ENCODE measurements at places on chromosomes 16 and 17. TPM values are rescaled to one million over a fixed set of nuclear protein-coding genes. Genes with fewer than 3 reads are reported as not detected.
A peak's percentile ranks its signal among the peaks of the same experiment; 100 is the strongest.

UBFD1 gene
- polyA plus RNA-seq: 64.8 TPM

CXCL16 gene
- polyA plus RNA-seq: 5.1 TPM

- no peak for DNase-seq
Observed at GRCh38 chr16:27222249-27223225, 19.2 kb downstream of the KDM8 start.

DNA sequence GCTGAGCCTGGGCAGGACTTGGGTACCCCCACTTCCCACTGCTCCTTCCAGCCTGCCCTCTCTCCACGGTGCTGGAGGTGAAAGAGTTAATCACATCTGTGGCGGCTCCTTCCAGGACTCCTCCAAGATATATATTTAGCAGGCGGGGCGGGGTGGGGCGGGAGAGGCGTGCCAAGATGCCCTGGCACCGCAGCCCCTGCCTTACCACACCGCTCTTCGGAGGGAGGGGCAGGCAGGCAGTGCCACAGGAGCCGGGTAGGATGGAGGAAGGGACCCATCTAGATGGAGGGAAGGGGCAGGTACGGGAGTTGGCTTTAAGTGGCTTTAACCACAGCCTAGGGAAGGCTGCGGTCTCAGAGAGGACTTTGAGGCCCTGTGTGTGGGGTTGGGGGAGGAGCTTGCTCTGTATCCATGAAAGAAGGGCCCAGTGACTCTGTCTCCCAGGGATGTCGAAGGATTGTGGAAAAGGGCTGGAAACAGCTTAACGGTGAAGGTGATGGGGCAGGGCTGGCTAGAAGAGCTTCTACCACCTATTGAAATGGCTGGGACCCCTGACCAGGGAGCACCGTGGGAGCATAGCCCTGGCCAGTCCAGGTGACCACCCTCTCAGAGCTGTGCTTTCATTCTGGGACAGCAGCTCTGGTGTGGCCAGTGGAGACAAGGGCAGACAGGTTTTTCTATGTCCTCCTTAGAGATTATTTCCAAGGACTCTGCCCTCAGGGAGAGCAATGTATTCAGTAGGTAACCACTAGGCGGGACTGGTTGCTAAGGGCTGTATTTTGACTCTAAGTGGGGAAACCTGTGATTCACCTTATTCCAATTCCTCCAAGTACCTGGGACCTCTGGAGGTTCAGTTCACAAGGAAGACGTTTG, 13.0 kb downstream of the GPR142 start:
- no peak for DNase-seq

NOD2 gene
- polyA plus RNA-seq: 1.4 TPM

DNA sequence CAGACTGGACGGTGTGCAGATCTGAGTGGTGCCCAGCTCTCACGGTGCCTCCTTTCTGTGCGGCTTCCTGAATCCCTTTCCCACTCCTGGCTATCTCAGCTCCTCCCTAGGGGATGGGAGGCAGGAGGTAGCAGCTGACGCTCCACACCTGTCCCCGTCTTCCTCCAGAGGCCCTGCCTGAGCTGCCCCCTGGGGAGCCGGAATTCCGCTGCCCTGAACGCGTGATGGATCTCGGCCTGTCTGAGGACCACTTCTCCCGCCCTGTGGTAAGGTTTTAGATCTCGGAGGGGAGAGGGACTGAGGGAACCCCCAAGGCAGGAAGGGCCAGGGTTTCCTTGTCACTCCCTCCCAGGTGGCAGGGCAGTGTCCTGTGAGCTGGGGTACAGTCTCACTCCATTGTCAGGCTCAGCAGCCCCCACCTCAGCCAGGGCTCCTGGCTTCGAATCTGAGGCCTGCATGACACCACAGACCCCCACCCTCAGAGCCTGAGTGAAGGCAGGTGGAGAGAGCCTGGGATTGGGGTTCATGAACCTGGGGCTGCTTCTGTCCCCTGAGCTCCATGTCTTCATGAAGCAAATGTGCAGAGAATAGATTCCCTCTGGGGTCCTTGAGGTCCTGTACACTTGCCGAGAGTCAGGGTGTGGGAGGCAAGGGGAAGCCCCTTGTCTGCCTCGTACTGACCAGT, 6.6 kb downstream of the DEF8 start:
- no peak for DNase-seq

- peak; percentile 81 for DNase-seq
Observed at GRCh38 chr17:67993153-67993997, 2.9 kb downstream of the C17orf58 start.

- no peak for DNase-seq
Observed at GRCh38 chr17:56918916-56919315, 5.1 kb upstream of the TRIM25 start.

ANKRD40CL gene
- polyA plus RNA-seq: 0.30 TPM

DNA sequence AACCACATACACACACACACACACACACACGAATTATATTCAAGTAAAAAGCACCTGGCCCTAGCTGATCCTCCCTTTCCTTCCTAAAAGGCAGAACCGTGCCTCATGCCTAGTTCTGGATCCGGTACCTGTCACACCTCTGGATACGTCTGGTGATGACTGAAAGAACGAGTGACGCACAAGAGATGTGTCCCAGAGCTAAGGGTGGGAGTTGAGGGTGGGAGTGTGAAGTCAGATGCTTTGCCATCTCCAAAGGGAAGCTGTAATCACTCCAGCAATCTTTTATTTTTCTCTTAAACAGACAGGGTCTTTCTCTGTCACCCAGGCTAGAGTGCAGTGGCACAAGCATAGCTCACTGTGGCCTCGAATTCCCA, 26.5 kb upstream of the GSG1L start:
- no peak for DNase-seq

GRCh38 chr16:14418795-14419225, 211.2 kb downstream of the PARN start:
- no peak for DNase-seq

DNA sequence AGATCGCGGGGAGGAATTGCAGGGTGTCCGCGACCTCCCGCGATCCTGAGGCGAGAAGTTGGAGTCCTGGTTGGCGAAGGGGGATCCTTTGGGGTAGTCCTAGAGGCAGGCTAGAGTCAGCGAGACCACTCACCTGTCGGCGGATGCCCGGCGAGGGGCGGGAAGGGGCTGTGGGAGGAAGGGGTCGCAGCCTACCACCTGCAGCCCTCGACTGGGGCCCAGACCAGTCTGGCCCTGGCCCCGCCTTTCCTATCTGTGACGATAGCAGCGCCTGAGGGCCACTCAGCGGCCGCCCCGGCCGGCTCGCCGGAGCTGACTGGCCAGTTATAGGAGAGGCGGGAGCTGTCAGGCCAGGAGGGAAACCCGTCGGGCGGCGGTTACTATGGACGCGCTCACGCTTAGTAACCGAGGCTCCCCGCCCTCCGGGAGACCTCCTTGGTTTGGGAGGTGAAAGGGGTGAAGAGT, at the start of gene TEKT3:
Gene TEKT3, minus strand, starts transcription at position 213 of the 465 bp plus-strand sequence. CDS start 10,012 bp downstream, outside the sequence.
- peak; percentile 32 for DNase-seq

- no peak for DNase-seq
Observed at GRCh38 chr16:53529513-53529912, 26.5 kb upstream of the AKTIP start.

DNA sequence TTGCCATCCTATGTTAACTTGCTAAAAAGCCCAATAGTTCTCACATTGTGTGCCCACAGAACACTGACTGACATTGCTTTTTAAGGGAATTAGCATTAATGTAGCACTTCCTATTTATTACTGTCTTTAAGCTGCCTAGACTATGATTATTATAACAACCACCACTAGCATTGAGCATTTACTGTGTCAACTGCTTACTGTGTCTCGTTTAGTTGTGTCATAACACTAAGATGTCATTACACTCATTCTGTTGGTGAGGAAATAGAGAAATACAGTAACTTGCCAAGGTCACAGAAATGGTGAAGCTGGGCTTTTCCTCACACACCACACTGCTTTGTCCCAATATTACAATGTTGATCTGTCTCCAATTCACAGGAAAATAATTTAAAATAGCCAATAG, 30.2 kb downstream of the TRIM25 start:
- DNase-seq: no peak

CHRNE gene
- 2.3 TPM for polyA plus RNA-seq

NCOR1 gene
- polyA plus RNA-seq: 54.2 TPM

ABCA6 gene
- polyA plus RNA-seq: 15.5 TPM

GRCh38 chr17:49545806-49546545, 29.7 kb upstream of the NXPH3 start:
- no peak for DNase-seq

SOX15 gene
- polyA plus RNA-seq: 1.7 TPM

DNA sequence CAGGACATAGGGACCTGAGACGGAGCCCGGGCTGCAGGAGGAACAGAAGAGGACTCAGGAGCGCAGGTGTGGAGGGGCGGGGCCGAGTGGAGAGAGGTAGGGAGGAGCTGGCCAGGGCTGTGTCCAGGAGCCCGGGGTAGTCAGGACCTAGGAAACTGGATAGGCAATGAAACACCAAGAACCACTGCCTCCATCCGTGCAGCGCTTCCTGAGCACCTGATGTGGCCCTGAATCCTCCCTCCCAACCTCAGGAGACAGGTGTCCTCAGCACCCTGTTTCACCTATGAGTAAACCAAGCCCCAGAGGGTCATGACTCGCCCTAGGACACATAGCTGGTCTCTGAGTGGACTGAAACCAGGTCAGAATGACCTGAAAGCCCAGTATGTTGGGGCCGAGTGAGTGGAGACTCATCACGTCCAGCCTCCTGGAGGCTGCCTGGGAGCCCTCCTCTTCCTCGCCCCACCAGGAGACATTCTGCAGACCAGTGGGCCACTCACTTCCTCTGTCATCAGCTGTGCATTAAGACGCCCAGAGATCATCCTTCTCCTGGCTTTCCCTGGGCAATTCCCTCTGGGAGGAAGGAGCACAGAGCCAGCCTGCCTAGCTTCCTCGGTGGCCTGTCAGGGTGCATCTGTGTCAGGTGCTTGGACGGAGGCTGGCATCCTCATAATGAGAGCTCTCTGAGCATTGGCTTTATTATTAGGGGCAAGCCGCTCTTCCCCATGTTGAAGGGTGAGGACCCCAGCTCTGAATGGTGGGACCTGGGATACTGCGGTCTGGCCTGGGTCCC, 72.8 kb downstream of the SCNN1B start:
- no peak for DNase-seq

- DNase-seq: no peak
Observed at GRCh38 chr17:50903604-50904517, 37.7 kb upstream of the TOB1 start.

GRCh38 chr17:48568499-48569239, 9.5 kb downstream of the HOXB4 start:
- DNase-seq: no peak

SEZ6L2 gene
- polyA plus RNA-seq: 2.5 TPM

GRCh38 chr17:17151541-17151940, 54.6 kb downstream of the PLD6 start:
- DNase-seq: no peak

TBC1D26 gene
- 0.35 TPM for polyA plus RNA-seq

GRCh38 chr16:1362807-1363206, 11.1 kb downstream of the GNPTG start:
- no peak for DNase-seq

PRSS33 gene
- polyA plus RNA-seq: not detected

KRT20 gene
- not detected for polyA plus RNA-seq

- no peak for DNase-seq
Observed at GRCh38 chr17:43018932-43019331, 3.3 kb downstream of the VAT1 start.

SEPTIN12 gene
- polyA plus RNA-seq: not detected

PRCD gene
- 4.8 TPM for polyA plus RNA-seq

SDK2 gene
- polyA plus RNA-seq: 27.2 TPM

DNA sequence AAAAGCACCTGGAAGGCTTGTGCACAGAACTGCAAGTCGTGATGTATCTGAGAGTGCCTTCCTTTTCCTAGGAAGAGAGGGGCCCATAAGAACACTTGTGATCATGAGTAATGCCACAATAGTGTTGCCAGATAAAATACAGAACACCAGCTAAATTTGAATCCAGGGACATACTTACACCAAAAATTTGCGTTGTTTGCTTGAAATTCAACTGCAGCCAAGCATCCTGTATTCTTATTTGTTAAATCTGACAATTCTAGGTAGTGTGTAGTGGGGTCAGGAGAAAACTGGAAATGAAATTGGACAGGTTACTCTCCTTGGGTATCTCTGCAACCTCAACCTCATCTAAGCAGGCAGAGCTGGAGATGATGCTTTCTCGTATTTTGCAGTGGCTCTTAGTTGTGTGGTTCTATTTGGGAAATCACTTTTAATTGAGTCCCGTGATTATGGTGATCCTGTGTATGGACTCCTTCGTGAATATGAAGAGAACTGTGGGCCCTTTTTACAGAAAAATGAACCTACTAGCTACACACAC, 12.0 kb downstream of the SLC35B1 start:
- no peak for DNase-seq

CCL16 gene
- polyA plus RNA-seq: 0.39 TPM

DNA sequence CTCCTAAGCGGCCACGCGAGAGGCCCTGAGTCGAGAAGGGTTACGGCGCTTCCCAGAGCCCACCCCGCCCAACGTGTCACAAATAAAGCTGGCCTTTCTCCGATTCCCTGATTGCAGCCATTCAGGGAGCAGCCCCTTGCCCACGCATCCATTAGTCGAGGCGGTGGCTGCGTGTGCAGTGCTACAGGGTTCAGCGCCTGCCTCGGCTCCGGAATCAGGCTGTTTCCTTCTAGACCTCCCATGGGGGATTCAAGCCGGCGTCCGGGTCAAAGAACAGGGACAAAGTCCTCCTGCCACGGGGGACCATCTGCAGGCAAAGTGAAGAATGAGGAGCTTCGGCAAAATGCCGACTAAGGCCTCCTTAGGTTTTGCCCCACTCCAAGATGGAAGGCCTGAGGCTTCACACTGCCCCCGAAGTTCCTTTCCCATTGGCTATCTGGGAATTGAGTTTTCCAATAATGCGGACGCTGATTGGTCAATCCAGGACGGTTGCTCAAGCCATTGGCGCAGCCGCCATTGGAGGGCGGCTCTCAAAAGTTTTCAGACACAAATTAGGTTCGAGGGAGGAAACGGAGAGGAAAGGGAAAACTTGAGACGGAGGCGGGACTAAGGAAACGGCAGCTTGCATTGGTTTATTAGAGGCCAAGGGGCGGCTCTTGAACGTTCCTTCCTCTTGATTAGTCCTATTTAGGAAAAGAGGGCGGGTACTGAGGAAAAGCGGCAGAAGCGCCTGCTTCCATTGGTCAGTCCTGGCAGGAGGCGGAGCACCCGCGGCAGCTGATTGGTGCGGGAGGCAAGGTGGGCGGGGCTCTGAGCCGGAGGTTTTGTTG, 430 bp upstream of the KATNB1 start:
- DNase-seq: peak; percentile 100

Measured in forelimb muscle (tissue), 1 donor.